Activated naive CD4-positive, alpha-beta T cell treated with anti-CD3 and anti-CD28 coated beads for 36 hours (primary cell): ENCODE measurements at places on chromosomes 16 and 17.

DNA sequence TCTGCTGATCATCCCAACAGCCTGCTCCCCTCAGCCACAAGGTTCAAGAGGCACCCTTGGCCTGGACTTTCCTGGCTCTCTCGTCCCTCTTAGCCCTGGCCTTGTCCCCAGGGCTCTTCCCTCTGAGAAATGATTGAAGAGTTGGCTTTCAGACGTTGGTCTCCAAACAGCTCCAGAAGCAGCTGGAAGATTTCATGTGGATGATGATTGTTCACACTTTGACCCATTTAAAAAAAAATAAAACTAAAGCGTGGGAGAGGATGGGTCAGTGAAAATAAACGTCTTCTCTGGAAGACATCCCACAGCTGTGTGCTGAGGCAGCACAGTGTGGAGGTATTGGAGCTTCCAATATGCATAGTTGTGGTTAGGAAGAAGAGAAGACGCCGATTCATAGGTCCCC lies 54.7 kb upstream of the CDH11 start:
- no peak for DNase-seq

GRCh38 chr16:52372313-52372712 lies 174.6 kb downstream of the TOX3 start:
- no peak for DNase-seq

- DNase-seq = no peak
Measured at GRCh38 chr17:3038941-3039340, 24.5 kb downstream of the OR1D5 start.

DNA sequence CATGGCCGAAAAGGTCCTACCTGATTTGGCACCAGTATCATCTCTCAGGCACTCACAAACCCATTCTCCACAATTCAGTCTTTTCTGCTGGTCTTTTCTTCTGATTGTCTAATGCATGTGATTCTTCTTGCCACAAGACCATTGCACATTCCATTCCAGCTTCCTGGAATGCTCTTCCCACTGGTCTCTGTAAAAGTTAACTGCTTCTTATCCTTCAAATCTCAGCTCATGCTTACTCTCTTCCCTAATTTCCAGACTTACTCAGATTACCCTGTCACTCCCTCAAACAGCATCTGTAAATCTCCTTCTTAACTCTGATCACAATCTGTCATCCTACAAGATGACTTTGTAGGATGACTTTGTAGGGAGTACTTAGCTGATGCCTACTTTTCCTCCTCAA lies 320.2 kb downstream of the MAP2K6 start:
- no peak for DNase-seq

- DNase-seq = peak; percentile 38
Measured at GRCh38 chr17:78798695-78799559, 16.9 kb upstream of the CYTH1 start.

DNA sequence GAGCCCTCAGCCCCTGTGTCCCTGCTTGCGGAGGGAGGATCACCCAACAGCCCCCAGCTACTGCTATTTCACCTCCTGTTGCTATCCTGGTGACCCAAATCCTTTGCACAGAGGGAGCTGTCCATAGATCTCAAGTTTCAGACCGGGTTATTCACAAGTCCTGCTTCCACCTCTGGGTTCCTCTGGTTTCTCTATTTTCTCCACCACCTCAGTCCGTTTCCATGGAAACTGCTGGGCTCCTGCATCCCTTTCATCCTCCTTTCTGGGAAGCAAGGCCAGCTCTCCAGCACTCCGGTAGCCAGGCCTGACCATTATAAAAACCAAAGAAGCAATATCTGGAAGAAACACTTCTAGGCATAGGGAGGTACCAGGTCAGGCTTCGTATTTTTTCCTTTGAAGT lies 4.8 kb upstream of the CALB2 start:
- no peak for DNase-seq

GRCh38 chr17:72510351-72511016 lies 389.7 kb downstream of the SOX9 start:
- no peak for DNase-seq
